ENCODE measurements at places on chromosomes 11 and 22. TPM values are rescaled to one million over a fixed set of nuclear protein-coding genes. Genes with fewer than 3 reads are reported as not detected.

The VSIG2 gene
- not detected for total RNA-seq

The HOATZ gene
- total RNA-seq: not detected

The RAB38 gene
- 10.1 TPM for total RNA-seq

- DNase-seq: no peak
Measured at GRCh38 chr22:20912494-20912893, 4.7 kb upstream of the CRKL start.

DNA sequence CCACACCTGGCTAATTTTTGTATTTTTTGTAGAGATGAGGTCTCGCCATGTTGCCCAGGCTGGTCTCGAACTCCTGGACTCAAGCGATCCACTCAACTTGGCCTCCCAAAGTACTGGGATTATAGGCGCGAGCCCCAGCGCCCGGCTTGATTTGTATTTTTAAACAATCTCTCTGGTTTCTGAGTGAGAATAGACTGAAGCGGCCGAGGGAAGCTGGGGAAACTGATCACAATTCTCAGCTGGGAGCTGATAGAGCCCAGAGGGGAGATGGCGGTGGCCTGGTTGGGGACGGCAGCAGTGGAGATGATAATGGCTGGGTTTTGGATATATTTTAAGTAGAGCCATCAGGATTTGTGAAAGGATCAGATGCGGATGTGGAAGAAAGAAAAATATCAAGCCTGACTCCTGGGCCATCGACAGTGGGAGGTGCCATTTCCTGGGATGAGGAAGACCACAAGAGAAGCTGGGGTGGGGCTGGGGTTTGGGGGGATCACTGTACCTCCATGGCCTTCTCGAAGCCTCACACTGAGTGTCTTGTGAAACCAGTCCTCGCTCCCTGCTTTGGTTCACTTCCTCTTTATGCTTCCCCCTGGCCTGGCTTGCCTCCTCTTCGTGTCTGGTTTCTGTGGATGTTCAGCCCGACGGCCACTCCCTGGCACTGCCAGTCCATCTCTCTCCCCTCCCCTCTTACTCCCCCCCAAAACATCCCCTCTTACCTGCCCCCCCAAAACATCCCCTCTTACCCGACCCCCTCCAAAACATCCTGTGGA lies 51.9 kb downstream of the IGLL1 start:
- no peak for DNase-seq

GRCh38 chr11:14372011-14372410 lies 13.0 kb upstream of the RRAS2 start:
- DNase-seq: no peak

GRCh38 chr11:61682906-61683675 lies 2.9 kb downstream of the DAGLA start:
- no peak for DNase-seq

GRCh38 chr11:112563808-112564207 lies 303.1 kb upstream of the PLET1 start:
- DNase-seq: no peak

DNA sequence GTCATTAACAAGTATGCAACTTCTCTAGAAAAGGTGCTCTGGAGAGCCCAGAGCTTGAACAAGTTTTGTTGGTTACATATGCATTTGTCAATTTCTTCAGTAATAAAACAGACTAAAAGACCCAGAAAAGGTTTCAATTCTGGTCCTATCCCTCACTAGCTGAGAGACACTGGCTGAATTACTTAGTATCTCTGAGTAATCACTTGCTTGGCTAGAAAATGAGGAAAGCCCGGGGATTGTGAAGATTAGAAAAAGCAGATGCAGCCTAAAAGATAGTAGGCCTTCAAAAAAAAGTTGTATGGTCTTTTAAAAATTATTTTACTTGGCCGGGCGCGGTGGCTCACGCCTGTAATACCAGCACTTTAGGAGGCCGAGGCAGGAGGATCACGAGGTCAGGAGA lies 41.2 kb downstream of the MAPK1 start:
- DNase-seq: no peak

Measured in neural progenitor cell (in vitro differentiated cells).